ENCODE measurements at places on chromosomes 12 and 14.
A peak's percentile ranks its signal among the peaks of the same experiment; 100 is the strongest.

GRCh38 chr14:55697414-55697861 lies 117.4 kb downstream of the KTN1 start:
- DNase-seq, result no peak

- no peak for DNase-seq
Measured at GRCh38 chr12:25420116-25420515, 133.0 kb downstream of the LMNTD1 start.

GRCh38 chr12:2341051-2341751 lies 288.4 kb downstream of the CACNA1C start:
- DNase-seq, result no peak

DNA sequence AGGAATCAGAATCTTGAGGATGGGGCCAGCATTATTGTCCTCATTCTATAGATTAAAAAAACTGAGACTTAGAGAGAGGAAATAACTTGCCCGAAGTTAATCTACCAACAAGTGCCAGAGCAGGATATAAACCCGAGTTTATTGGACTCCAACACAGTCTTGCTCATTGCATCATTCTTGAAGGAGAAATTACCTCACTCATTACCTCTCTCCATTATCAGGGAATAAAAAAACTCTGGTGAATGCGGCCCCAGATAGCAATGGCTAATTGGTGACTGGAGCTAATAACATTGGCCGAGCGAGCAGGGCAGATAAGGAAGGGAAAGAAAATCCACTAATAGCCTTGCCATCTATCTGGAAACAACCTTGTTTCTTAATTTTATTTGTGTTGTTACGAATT lies 24.7 kb upstream of the TMED10 start:
- no peak for DNase-seq

DNA sequence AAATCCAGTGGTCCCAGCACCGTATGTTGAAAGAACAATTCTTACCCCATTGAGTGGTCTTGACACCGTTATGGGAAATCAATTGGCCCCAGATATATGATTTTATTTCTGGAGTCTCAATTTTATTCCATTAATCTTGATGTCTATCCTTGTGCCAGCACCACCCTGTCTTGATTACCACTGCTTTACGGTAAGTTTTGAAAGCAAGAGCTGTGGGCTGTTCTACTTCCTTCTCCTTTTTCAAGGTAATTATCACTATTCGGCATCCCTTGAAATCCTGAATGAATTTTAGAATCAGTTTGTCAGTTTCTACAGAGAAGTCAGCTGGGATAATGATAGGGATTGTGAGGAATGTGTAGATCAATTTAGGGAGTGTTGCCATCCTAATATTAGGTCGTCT lies 160.8 kb upstream of the SFSWAP start:
- DNase-seq, result no peak

DNA sequence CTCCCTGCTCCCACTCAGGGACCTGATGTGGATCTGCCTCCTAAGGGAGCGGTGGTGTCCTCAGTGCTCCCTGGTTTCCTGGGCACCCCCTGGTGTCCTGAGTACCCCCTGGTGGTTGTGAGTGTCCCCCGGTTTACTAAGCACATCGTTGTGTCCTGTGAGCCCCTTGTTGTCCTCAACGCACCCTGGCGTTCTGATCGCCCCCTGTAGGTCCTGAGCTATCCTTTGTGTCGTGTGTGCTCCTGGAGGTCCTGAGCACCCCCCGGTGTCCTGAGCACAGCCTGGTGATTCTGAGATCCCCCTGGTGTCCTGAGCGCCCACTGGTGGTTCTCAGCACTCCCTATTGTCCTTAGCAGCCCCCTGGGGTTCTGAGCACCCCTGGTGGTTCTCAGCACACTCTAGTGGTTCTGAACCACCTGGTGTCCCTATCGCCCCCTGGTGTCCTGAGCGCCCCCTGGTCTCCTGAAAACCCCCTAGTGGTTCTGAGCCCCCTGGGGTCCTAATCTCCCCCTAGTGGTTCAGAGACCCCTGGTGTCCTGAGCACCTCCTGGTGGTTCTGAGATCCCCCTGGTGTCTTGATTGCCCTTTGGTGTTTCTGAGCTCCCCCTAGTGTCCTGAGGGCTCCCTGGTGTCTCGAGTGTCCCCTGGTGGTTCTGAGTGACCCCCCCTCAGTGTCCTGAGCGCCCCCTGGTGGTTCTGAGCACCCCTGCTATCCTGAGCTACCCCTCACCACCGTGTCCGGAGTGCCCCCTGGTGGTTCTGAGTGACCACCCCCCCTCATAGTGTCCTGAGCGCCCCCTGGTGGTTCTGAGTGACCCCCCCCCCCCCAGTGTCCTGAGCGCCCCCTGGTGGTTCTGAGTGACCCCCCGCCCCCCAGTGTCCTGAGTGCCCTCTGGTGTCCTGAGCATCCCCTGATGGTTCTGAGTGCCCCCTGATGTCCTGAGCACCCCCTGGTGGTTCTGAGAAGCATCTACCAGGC lies 615.1 kb downstream of the TMEM121 start:
- DNase-seq, result no peak

- DNase-seq, result no peak
Measured at GRCh38 chr12:78671295-78671694, 193.3 kb upstream of the SYT1 start.

DNA sequence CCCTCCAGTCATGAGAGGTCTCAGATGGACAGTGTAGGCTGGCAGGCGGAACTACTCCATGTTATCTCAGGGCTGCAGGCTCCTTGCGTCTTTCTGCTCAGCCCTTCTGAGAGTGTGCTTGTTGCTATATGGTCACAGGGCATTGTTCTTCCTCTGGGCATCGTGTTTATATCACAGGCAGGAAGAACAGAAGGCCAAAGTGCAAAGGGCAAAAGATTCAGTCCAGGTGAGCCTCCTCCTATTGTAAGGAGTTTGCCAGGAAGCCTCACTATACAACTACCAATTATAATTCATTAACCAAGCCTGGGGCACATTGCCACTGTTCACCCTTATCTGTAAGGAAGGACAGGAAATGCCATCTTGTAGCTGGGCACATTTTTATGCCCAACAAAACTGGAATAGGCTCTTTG lies 195.5 kb upstream of the KITLG start:
- no peak for DNase-seq

GRCh38 chr14:76918782-76919394 lies 92.7 kb downstream of the LRRC74A start:
- DNase-seq, result peak; percentile 78

DNA sequence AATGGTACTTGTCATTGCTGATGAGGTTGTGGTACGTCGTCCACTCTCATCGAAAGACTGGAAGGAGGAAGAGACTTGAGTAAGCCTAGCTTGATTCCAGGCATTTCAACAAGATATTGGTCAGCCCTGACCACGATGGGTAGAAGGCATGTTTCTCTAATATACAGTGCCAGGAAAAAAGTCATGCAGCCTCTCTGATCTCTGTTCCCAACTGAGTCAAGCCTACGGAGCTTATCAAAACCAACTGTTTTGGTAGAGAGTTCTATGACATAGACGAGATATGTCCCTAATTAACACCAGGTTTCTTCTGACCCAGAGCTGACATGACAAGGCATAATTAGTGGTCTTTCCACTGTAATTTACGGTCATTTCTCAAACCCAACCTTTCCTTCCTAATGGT lies 58.5 kb downstream of the NIN start:
- DNase-seq, result no peak

DNA sequence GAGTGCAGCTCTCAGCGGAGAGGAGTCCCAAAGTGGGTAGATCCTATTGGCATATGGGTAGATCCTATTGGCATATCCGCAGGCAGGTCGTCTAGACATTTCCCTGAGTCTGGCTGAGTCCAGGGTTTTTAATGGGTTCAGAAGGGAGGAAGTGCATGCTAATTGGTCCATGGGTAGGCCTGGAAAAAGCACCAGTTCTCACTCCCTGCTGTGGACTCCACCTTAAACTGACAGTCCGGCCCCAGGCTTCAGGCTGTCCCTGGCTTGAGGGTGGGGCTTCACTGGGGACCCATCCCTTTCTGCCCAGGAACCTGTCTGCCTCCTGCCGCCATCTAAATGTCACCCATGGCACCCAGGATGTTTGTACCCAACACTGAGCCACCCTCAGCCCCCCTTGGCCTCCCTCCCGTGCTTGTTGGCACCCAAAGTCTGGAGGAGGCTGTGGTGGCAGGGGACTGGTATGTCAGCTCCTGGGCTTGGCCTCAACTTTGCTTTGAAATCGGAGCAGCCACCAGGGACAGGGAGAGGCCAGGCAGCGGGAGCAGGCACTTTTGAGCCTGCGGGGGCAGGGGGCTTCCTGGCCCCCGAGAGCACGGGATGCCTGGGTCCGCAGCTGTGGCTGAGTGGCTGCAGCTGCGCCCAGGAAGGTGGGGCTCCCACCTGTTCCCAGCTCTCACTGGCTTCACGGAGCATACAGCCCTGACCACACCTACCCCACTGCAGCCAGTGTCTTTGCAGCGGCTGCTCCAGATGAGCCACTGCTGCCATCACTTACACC lies 29.6 kb upstream of the YAF2 start:
- no peak for DNase-seq

DNA sequence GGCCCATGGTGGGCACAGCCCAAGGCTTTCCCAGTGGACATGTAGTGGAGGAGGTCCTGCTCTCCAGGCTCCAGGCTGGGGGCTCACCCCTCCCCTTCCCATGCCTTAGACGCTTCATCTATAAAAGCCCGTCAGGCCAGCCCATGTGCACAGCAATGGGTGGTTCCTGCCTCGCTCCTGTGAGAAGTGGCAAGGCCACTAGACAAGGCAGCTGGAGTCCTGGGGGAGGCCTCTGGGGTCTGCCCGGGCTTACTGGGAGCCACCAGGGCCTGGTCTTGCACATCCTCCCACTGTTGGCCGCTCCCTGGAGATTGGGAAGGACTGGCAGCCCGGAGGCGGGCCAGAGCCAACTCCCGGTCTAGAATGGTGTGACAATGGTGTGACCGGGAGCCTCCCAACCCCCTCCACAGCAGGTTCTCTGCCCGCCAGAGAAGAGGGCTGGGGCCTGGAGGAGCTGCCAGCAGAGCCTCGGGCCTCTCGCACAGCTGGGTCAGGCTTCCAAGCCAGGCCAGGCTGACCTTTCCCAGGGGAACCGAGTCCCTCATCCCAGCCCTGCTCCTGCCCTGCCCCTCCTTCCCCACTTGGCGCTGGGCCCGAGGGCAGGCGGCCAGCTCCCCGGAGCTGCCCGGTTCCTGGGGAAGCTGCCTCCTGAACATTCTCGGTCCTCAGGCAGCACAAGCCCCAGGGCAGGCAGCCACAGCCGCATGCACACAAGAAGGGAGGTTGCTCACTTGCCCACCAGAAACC lies 97.9 kb downstream of the RFLNA start:
- DNase-seq, result no peak

DNA sequence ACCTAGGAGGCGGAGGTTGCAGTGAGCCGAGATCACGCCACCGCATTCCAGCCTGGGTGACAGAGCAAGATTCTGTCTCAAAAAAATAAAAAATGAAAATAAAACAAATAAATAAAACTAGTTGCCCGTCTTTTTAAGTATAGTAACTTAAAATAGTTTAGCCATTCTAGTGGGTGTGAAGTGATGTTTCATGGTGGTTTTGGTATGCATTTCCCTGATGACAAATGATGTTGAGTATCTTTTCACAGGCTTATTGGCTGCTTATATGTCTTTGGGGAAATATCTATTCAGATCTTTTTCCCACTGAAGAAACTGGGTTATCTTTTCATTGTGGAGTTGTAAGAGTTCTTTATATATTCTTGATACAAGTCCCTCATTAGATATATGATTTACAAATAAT lies 102.4 kb upstream of the METAP2 start:
- no peak for DNase-seq

DNA sequence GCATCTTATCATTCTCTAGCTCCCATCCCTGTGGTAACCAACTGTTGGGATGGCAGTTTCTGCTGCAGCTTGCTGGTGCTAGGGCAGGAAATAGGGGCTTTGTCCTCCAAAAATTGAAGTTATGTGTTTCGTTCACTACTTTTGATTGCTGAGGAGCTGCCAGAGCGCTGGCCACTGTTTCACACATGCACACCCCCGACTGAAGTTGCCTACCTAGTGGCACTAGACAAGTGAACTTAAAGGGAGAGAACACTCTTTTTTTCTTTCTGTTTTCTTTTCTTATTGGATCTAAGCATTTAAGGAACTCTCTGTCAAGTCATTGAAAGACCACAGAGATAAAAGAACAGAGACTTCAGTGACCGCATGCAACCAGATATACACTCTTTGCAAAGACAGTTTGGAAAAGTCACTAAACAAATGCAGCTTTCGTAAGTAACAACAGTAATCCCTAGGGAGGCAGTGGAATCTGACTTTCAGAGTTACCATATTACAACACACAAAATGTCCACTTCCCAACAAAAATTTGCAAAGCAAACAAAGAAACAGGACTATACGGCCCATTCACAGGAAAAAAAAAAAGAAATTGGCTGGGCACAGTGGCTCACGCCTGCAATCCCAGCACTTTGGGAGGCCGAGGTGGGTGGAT lies 12.0 kb downstream of the TFCP2 start:
- no peak for DNase-seq

DNA sequence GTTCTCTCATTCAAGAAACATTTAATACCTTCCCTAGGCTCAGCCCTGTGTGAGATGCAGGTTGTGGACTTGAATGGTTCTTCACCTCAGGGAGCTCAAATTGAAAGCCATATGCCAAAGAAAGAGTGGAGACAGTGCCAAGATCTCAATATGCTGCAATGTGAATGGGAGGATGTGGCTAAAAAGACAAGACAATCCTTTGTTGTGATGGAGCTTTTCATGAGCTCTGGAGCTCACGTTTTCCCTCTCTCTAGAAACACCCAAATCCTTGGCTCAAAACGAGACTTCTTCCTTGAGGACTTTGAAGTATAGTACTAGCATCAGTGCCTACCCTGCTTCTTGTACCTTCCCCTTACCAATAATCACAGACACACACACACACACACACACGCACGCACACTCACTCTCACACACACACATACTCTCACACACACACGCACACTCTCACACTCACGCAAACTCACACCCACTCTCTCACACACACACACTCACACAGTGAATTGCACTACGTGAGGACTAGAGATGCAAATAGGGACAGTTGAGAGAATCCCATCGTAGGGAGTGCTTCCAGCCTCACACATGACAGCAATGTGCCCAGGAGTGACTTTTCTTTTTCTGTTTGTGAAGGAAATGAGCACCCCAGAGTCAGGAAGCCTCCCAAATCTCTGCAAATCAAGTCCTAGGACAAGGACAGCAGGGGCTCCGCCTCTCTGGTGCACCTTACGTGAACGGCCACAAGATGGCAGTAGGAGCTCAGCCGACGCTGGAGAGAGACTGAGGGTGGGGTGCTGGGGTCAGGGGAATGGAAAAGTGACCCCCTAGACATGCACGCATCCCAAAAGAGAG lies 231.4 kb downstream of the PCNX1 start:
- DNase-seq, result no peak

- no peak for DNase-seq
Measured at GRCh38 chr14:24113379-24113800, 1.2 kb upstream of the DCAF11 start.

GRCh38 chr12:77723308-77723707 lies 107.4 kb upstream of the NAV3 start:
- DNase-seq, result no peak

GRCh38 chr14:68264260-68264569 lies 444.6 kb downstream of the RAD51B start:
- no peak for DNase-seq
